GM23338 (cell line): ENCODE measurements at places on chromosomes 5 and 9. TPM values are rescaled to one million over a fixed set of nuclear protein-coding genes. Genes with fewer than 3 reads are reported as not detected.

- H3K4me3 ChIP-seq: no peak overlapping the region
- H3K27me3 ChIP-seq: no peaks in the 10 kb centered on the region
- no peaks in the 10 kb centered on the region for H3K4me1 ChIP-seq
- no peaks in the 10 kb centered on the region for H3K36me3 ChIP-seq
These were observed 25.9 kb upstream of the ADAMTS2 start for GRCh38 chr5:179371121-179371510.

DNA sequence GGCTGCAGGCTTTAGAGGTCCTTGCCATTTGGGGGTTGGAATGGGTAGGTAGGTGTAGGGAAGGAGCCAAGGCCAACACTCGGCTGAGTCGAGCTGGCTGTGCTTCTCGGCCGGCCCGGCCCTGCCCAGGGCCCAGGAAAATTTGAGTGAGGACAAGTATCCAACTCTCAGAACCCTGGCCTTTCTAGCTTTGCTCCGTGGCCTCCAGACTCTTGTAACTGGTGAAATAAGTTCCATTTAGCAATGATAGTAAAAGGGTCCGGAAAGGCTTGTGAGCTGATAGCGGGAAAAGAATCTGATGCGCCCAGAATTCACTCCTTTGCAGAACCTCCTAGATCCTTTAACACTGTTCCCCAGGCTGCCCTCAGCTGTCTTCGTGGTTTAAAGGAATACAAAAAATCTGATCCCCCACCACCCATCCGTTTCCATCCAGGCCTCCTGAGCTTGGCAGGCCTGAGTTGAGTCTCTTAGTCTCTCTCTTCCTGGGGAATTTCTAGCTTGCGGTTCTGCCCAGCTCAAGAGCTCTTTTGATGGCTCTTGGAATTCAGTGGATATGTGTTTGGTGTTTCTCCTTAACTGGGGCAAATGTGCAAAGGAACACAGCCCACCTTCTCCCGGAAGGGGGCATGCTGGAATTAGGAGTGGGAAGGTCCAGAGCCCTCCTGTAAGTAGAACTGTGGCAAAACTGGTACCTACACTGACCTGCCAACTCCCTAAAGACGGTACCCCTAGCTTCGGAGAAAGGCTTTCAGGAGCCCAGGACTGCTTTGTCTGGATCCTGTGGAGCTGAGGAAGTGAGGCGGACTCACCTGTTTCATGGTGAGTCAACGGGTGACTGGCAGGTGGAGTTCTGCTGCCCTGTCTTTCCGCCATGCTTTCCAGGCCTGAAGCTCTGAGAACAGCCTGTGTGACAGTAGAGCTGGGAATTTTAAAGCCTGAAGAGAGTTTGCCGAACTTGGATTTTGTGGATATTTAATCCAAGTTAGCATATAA, 1.7 kb downstream of the DMRT3 start:
- DNase-seq: peak; percentile 52
- peaks cover 100% of the 10 kb centered on the region for H3K27me3 ChIP-seq
- peak overlapping the region; percentile 70 for H3K4me3 ChIP-seq
- H3K4me1 ChIP-seq: peaks cover 45% of the 10 kb centered on the region

DNA sequence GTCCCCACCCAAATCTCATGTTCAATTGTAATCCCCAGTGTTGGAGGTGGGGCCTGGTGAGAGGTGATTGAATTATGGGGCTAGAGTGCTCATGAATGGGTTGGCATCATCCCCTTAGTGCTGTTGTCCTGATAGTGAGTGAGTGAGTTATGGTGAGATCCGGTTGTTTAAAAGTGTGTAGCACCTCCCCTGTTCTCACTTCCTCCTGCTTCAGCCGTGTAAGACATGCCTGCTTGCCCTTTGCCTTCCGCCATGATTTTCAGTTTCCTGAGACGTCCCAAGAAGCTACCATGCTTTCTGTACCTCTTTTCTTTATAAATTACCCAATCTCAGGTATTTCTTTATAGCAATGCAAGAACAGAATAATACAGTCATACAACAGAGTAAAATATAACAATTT, 742 bp upstream of the LECT2 start:
- no peaks in the 10 kb centered on the region for H3K4me1 ChIP-seq
- H3K27ac ChIP-seq: no peak overlapping the region
- no peak overlapping the region for H3K4me3 ChIP-seq

DNA sequence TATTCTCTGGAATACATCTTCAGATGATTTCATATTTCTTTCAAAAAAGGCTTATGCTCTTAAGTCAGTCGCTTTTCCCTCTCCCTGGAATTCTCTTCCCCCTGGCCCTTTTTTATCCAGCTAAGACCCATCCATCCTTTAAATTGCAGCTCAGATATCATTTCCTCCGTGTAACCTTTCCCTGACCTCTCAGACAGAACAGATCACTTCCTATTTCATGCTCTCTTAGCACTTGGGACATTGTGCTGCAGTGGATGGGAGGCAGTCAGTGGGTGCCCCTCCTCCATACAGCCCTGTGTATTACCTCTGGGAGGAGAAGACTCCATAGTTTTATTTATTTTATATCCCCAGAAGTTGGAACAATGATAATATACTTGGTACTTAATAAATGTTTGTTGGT, 423.4 kb downstream of the ISL1 start:
- H3K27me3 ChIP-seq: no peaks in the 10 kb centered on the region
- no peak overlapping the region for H3K27ac ChIP-seq
- no peaks in the 10 kb centered on the region for H3K36me3 ChIP-seq
- DNase-seq: no peak
- no peak overlapping the region for H3K4me3 ChIP-seq
- H3K4me1 ChIP-seq: no peaks in the 10 kb centered on the region

Gene AQP3
- 3.5 and 3.8 TPM in 2 replicates for total RNA-seq

DNA sequence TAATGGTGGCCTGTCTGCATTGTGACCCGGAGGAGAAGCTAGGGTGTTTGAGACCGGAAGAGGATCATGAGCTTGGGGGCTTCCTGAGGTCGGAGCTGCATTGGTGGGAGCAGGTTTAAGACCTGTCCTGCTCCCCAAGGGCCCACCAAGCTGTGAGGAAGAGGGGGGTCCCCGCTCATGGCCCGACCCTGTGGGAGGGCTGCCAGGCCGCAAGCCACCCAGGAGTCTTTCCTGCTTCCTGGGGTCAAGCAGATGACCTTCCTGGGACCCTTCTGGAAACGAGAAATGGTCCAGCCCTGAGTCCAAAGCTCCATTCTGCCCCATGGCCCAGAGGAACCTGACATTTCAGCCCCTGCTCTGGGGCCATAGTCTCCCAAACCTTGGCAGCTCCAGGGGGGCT, 61.5 kb upstream of the RNU6ATAC start:
- no peaks in the 10 kb centered on the region for H3K27me3 ChIP-seq
- H3K4me3 ChIP-seq: no peak overlapping the region
- H3K4me1 ChIP-seq: no peaks in the 10 kb centered on the region

DNA sequence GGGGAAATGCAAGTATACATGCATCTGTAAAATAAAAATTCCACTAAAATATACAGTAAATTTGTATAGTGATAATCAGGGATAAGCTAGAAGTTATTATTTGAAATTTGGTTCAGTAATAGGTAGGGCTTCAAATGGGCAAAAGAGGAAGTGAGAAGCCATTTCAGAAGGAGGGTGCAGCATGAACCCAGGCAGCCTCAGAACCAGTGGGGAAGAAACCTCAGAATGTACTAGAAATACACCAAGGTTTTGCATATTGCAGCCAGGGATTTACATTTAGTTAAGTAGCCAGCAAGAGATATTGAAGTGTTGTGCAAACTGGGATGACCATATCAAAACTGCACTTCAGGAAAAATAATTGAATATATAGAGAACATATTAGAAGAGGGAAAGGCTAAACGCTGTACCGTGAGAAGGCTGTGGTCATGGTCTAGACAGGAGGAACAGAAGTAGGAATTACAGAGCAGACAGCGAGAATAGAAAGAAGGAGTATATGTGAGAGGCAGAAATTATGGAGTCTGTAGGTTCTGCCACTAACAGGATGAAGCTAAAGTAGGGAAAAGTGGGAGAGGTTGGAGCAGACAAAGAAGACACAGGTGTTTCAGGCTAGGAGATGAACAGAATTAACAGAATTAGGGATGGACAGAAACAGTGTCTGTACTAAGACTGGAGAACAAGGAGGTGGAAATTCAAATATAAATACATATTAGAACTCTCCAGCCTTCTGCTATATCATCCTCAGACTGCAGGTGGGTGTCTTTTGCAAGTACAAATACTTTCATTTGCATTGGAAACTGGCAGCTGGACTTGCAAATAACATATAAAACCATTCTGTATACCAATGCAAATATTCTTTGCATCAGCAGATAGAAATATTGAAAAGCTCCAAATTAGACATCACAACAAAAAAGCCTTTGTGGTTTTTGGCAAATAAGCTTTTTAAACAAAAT, 335.6 kb downstream of the ZNF608 start:
- H3K4me3 ChIP-seq: no peak overlapping the region
- DNase-seq: no peak
- H3K27me3 ChIP-seq: no peaks in the 10 kb centered on the region
- no peak overlapping the region for H3K27ac ChIP-seq

GRCh38 chr5:97452646-97453045, 269.6 kb upstream of the RIOK2 start:
- H3K36me3 ChIP-seq: no peaks in the 10 kb centered on the region
- 0 out of 2 replicates have a peak, but pooled peaks cover 5% of the 10 kb centered on the region for H3K4me1 ChIP-seq
- H3K4me3 ChIP-seq: no peak overlapping the region
- H3K27me3 ChIP-seq: no peaks in the 10 kb centered on the region
- DNase-seq: no peak

Gene TTC23L
- total RNA-seq: 2.2 and 3.6 TPM in 2 replicates

- H3K4me1 ChIP-seq: no peaks in the 10 kb centered on the region
- no peak for DNase-seq
- no peak overlapping the region for H3K27ac ChIP-seq
- H3K4me3 ChIP-seq: no peak overlapping the region
- H3K27me3 ChIP-seq: no peaks in the 10 kb centered on the region
These were observed 46.3 kb downstream of the DENND1A start for GRCh38 chr9:123883634-123884033.

DNA sequence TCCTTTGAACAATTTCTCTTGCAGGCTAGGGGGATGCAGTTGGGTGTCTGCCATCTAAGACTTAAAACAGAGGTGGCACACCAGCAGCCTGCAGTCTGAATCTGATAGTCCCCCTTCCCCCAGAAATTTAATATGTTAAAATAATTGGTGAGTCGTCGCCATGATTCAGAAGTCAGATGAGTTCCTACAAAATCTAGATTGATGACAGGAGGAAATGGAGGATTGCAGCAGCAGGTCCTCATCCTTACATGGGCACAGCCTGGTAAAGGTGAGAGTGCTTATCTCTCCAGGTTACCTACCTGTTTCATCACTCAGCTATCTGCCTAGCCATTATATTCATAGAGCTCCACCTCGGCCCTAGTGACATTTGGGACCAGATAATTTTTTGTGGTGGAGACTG, 112.3 kb downstream of the PCSK1 start:
- H3K27me3 ChIP-seq: no peaks in the 10 kb centered on the region
- DNase-seq: no peak
- no peak overlapping the region for H3K4me3 ChIP-seq
- no peaks in the 10 kb centered on the region; the same call in 1 of the 2 replicates for H3K4me1 ChIP-seq

DNA sequence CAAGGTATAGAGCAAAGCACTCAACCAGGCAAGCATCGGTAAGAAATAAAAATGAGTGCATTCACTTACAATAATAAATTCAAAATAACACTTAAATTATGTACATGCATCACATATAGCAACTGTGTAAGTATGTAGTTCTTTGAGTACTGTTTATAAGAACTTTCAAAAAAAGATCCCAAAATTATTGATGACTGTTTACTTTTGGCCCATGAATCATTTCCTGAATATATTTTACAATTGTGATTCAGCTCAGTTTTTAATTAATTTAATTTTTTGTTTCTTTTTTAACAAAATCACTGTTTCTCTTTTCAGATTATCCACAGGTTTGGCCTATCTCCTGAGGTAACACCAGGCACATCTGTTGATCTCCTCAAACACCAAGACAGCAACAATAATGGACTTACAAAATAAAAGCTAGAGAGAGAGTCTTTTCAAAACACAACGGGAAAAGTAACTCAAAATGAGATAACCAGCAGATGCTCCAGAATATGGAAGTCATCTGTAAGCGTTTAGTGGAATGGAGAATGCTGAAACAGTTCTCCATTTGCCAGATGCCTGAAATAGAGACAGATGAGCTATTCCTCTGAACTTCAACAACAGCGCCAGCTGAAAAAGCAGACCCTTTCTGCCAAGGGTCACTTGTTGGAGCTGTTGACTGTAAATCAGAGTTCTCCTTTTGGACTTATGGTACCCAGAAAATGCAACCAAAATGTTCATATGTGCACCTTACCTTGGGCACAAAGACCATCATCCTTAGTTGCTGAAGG, 348.6 kb upstream of the RGMB start:
- H3K27ac ChIP-seq: no peak overlapping the region
- no peak for DNase-seq
- no peaks in the 10 kb centered on the region for H3K27me3 ChIP-seq

DNA sequence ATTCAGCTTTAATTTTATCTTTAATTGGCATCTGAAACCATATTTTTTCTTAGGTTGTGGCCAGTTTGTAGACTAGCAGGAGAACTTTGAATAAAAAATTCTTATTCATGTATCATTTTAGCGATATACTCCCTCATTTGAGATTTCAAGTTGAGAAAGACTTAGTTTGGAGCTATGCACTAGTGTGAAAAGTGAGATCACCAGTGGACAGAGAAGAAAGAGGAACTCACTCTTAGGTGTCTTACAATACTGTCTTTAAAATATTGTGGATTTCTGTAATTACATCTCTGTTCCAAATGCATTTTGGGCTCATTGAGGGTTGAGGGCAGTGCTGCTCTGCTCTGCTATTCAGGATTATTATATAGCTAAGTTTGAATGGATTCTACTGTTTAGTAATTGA, 54.7 kb downstream of the NAA35 start:
- peaks cover 8% of the 10 kb centered on the region; the same call in 1 of the 2 replicates for H3K36me3 ChIP-seq
- no peak overlapping the region for H3K4me3 ChIP-seq
- H3K27ac ChIP-seq: no peak overlapping the region
- H3K4me1 ChIP-seq: no peaks in the 10 kb centered on the region

- no peak for DNase-seq
- peaks cover 3% of the 10 kb centered on the region; the same call in 1 of the 2 replicates for H3K4me1 ChIP-seq
- no peaks in the 10 kb centered on the region for H3K27me3 ChIP-seq
These were observed 15.9 kb downstream of the ANXA1 start for GRCh38 chr9:73167614-73168013.

- no peaks in the 10 kb centered on the region for H3K27me3 ChIP-seq
- DNase-seq: no peak
- 0 out of 2 replicates have a peak, but pooled peaks cover under 1% of the 10 kb centered on the region for H3K36me3 ChIP-seq
- peak overlapping the region; percentile 67 for H3K27ac ChIP-seq
These were observed 13.9 kb downstream of the ZNF346 start for GRCh38 chr5:177036443-177036842.

GRCh38 chr5:151243564-151243963, 9.4 kb upstream of the GM2A start:
- DNase-seq: no peak
- H3K36me3 ChIP-seq: no peaks in the 10 kb centered on the region
- no peak overlapping the region for H3K27ac ChIP-seq
- no peaks in the 10 kb centered on the region for H3K27me3 ChIP-seq
- no peak overlapping the region for H3K4me3 ChIP-seq

- DNase-seq: no peak
- no peak overlapping the region for H3K4me3 ChIP-seq
- H3K36me3 ChIP-seq: no peaks in the 10 kb centered on the region
These were observed 1.5 kb downstream of the CARD9 start for GRCh38 chr9:136372006-136372405.

- no peak overlapping the region for H3K27ac ChIP-seq
- no peaks in the 10 kb centered on the region for H3K27me3 ChIP-seq
- H3K4me3 ChIP-seq: no peak overlapping the region
- H3K36me3 ChIP-seq: no peaks in the 10 kb centered on the region
These were observed 218.4 kb downstream of the GAPVD1 start for GRCh38 chr9:125479846-125480615.

Gene GBGT1
- 15.7 and 22.4 TPM in 2 replicates for total RNA-seq
